ENCODE measurements at places on chromosomes 5 and 9. TPM values are rescaled to one million over a fixed set of nuclear protein-coding genes. Genes with fewer than 3 reads are reported as not detected.

The STC2 gene
- 42.2 TPM for total RNA-seq

- H3K27me3 ChIP-seq = no peaks in the 10 kb centered on the region
- H3K36me3 ChIP-seq = no peaks in the 10 kb centered on the region
- H3K4me3 ChIP-seq = no peak overlapping the region
- H3K4me1 ChIP-seq = no peaks in the 10 kb centered on the region
- no peak overlapping the region for H3K27ac ChIP-seq
Observed at GRCh38 chr9:115657695-115658094, 495.9 kb upstream of the PAPPA start.

The DPM2 gene
- total RNA-seq = 65.5 TPM

DNA sequence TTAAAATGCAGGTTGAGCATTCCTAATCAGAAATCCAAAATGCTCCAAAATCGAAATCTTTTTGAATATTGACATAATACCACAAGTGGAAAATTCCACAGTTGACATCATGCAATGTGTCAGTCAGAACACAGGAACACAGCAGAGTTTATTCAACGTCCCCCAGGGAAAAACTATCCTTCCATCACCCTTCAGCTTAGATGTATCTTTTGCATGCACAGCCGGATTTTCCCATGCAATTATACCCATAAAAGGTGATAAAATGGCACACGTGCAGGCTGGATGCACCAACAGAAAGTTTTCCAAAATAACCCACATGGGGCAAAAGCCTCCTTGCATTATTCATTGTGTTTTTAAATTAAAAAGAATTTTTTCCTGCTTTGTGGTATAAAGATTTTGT is 71.2 kb downstream of the RAB24 start:
- H3K4me3 ChIP-seq = no peak overlapping the region
- H3K27me3 ChIP-seq = no peaks in the 10 kb centered on the region
- DNase-seq = no peak
- H3K4me1 ChIP-seq = no peaks in the 10 kb centered on the region
- no peaks in the 10 kb centered on the region for H3K36me3 ChIP-seq

DNA sequence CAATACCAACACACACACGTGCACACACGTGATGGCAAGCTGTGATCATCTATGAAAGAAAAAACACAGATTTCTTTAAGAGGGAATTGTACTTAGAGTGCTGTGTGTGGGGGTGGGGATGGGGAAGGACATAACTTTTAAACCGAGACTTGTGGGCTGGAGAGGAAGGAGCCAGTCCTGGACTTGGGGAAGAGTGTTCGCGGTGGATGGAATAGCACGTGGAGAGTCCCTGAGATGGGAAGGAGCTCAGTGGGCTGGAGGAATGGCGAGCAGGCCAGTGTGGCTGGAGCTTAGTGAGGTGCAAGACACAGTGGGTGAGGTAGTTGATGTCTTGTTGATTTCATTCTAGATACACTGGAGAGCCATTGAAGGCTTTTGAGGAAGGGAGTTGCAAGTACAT is 78.5 kb downstream of the RGS3 start:
- no peaks in the 10 kb centered on the region for H3K36me3 ChIP-seq
- no peak for DNase-seq
- no peak overlapping the region for H3K4me3 ChIP-seq
- no peak overlapping the region for H3K27ac ChIP-seq
- H3K27me3 ChIP-seq = no peaks in the 10 kb centered on the region

- no peaks in the 10 kb centered on the region for H3K36me3 ChIP-seq
- H3K27ac ChIP-seq = no peak overlapping the region
- H3K27me3 ChIP-seq = no peaks in the 10 kb centered on the region
Observed at GRCh38 chr5:156221816-156222215, 105.1 kb upstream of the SGCD start.

DNA sequence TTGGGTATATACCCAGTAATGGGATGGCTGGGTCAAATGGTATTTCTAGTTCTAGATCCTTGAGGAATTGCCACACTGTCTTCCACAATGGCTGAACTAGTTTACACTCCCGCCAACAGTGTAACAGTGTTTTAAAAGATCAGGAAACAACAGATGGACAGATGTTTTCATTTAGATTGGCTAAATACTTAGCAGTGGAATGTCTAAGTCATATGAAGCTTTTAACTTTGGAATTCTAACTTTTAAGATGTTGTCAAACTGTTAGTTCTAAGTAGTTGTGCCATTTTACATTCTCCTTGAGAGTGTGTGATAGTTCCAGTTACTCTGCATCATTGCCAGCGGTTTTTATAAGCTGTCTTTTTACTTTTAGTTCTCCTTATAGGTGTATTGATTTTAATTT is 688.8 kb downstream of the SEMA5A start:
- H3K4me3 ChIP-seq = no peak overlapping the region
- no peak for DNase-seq
- no peaks in the 10 kb centered on the region for H3K4me1 ChIP-seq
- H3K27me3 ChIP-seq = no peaks in the 10 kb centered on the region
- no peak overlapping the region for H3K27ac ChIP-seq

- H3K4me1 ChIP-seq = no peaks in the 10 kb centered on the region
- H3K27ac ChIP-seq = no peak overlapping the region
- H3K36me3 ChIP-seq = no peaks in the 10 kb centered on the region
Observed at GRCh38 chr5:160905285-160905684, 53.3 kb upstream of the ATP10B start.

GRCh38 chr5:120007598-120007997 is 378.2 kb downstream of the FAM170A start:
- H3K4me1 ChIP-seq = no peaks in the 10 kb centered on the region
- H3K27ac ChIP-seq = no peak overlapping the region
- H3K27me3 ChIP-seq = no peaks in the 10 kb centered on the region

The PDE4D gene
- total RNA-seq = 9.8 TPM

DNA sequence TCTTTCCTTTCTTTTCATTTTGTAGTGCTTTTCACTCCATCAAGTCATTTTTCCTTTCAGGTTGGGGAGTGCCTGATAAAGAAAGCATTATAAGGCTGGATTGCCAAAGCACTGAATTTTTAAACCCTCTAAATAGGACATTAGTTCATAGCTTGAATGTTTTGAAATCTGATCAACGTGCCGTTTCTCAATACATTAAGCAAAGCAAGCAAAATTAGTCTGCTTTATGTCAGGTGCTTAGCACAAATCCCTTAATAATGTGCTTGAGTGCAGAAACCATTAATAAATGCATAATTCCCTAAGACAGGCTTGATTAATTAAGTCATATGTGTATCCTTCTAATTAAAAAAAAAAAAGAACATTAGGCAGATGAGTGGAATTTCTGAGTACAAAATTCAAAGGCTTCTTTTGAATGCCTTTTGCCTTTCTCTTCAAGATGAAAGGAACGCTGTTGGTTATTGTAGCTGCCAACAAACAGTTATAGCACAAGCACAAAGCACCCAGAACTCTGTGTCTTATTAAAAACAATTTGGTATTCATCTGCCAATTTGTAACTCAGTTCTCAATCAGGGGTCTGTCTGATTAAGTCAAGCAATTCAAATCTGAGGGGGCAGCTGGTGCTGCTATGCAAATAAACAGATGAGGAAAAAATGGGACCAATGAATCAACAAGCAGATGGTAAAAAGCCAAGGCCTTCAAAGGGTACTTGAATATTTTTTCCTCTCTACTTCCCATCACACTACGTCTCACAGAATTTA is 233.7 kb downstream of the TLE1 start:
- H3K4me3 ChIP-seq = no peak overlapping the region
- H3K36me3 ChIP-seq = no peaks in the 10 kb centered on the region
- H3K4me1 ChIP-seq = peaks cover 9% of the 10 kb centered on the region
- H3K27me3 ChIP-seq = no peaks in the 10 kb centered on the region
- no peak overlapping the region for H3K27ac ChIP-seq
- DNase-seq = no peak

All from PC-9 (cell line).